ENCODE measurements at places on chromosomes 5 and 9.

GRCh38 chr9:137381501-137382443 lies 41.2 kb downstream of the EXD3 start:
- no peak for DNase-seq

DNA sequence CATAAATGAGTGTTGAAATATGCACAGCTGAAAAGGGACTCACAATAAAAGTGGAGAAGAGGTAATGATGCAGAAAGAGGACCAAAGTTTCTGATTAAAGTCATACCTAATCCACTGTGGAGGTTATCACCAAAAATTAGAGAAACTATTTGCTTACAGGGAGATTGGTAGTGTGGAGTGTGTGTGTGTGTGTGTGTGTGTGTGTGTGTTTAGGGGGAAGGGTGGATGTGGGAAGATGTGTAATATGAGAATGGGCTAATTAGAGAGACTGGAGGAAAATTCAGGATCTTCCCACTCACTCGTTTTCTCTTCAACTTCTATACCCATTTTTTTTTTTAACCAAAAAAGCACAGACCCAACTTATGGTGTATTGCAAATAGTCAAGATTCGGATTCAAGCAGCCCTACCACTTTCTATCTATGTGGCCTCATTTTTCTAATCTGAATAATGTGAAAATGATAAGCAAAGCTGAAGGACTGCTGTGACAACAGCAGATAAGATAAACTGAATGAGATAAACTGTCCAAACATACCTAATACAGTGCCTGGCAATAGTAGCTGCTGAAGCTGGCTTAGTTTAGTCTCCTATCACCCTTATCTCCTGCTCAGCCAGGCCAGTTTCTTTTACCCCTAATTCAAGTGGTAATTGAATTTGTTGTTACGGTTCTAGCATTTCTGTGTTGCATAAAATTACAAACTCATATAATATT lies 501.1 kb downstream of the KDM4C start:
- DNase-seq: no peak

DNA sequence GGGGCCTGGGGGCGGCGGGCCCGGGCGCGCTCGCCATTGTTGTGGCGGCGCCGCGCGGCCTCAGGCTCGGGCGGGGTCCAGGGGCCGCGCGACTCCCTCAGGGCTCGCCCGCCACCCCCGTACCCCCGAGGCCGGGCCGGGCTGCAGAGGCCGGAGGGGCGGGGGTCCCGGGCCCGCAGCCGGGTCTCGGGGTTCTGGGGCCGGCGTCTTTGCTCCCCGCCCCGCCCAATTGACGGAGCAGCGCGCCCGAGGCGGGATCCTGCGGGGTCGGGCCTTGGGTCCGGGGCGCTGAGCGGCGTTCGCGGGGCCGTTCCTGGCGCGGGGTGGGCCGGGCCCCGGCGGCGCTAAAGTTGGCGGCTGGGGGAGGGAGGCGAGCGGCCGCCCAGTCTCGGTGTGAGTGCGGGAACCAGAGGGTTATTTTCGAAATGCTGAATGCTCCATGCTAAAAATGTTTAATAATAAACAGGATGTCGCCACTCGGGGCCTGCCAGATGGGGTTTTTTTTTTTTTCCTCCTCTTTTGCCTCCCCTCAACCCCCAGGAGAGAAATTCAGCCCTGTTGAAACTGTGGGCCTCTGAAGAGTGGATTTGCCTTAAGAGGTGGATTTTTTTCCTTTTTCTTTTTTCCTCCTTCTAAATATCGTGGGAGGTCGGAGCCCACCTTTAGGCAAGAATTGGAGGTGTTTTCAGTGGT lies 724 bp downstream of the PRRC2B start:
- DNase-seq: no peak

GRCh38 chr9:104775574-104775936 lies 11.6 kb downstream of the NIPSNAP3B start:
- no peak for DNase-seq

- DNase-seq: no peak
These were observed 511.7 kb upstream of the KLF4 start for GRCh38 chr9:108001237-108001636.

DNA sequence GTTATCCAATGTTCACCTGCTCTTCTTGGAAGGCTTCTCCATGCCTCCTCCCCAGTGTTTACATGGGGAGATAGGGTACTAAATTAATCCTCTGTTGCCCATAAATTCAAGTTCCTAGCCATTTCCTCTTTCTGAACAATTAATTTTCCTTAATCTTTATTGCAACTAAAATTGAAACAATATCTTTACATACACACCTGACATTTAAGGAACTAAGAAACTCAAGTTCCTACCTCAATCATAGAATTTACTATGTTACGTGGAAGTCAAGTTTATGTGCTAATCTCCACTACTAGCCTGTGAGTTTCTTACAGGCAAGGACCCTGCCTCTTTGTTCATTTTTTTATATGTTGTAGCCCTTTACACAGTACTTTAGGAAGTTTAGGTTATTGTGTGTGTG lies 10.1 kb upstream of the ADRB2 start:
- DNase-seq: no peak

GRCh38 chr9:112081918-112082729 lies 93.0 kb downstream of the SUSD1 start:
- DNase-seq: no peak

DNA sequence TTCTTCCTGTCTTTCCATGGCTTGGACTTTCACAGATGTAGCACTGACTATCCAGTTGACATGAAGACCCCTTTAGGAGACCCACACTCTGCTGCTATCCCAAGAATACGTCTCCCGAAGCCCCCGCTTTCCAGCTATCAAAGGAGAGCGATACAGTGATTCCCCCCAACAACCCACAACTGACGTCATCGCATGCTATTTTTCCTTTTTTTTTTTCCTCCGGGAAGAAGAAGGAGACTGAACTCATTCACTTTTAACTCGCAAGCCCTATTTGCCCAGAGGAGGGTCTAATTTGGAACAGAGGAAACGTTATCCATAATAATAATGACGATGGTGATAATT lies 2.1 kb downstream of the PAPPA start:
- no peak for DNase-seq

DNA sequence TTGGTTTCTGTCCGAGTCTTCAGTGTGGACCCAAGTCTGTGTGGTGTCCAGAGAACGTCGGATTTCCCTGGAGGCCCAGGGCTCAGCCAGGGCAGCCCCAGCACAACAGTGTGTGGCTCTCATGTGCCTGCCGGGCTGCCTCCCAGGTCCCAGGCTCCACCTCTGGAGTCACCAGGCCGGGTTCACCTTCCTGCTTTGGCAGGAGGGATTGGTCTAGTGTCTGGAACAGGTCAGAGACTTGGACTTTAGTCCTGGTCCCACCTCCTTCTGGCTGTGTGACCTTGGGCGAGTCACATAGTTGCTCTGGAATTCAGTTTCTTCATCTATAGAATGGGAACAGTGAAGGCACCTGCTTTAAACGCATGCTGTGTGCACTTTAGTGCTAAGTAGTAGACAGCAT lies 3.2 kb downstream of the DOLPP1 start:
- DNase-seq: no peak

DNA sequence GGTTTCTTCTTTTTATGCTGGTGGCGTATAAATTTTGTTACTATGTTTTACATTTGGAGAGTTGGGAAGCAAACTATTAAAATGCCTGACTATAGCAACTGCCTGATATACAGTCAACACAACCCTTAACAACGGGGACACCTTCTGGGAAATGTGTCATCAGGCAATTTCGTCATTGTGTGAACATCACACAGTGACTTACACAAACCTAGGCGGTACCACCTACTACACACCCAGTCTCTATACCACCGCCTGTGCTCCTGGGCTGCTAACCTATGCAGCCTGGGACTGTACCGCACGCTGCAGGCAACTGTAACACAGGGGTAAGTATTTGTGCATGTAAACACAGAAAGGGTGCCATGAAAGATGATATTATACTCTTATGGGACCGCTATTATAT lies 1.3 kb upstream of the CDHR2 start:
- no peak for DNase-seq

Data from NCI-H1092 treated with DMSO at 0.1 percent for 48 hours (cell line).